Activated T-helper 17 cell treated with anti-CD3 and anti-CD28 coated beads, Interleukin-2, amount 50 U/mL, for 72 hours (primary cell): ENCODE measurements at places on chromosomes 1 and 21. TPM values are rescaled to one million over a fixed set of nuclear protein-coding genes. Genes with fewer than 3 reads are reported as not detected.

DNA sequence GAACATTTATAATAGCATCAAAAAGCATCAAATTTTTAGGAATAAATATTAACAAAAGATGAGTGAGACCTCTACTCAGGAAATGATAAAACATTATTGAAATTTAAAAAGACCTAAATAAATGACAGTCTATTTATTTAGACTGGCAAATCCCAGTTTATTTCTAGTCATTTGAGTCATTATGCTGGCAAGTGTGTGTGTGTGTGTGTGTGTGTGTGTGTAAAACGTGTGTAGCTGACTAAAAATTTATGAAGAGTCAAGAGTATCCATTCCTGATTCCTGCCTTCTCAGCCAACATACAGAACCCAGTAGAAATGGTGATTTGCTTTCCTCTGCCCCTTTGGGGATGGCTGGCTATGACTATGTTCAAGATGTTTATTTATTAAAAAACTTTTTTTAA, 46.2 kb downstream of the OSBPL9 start:
- no peak for ATAC-seq

DNA sequence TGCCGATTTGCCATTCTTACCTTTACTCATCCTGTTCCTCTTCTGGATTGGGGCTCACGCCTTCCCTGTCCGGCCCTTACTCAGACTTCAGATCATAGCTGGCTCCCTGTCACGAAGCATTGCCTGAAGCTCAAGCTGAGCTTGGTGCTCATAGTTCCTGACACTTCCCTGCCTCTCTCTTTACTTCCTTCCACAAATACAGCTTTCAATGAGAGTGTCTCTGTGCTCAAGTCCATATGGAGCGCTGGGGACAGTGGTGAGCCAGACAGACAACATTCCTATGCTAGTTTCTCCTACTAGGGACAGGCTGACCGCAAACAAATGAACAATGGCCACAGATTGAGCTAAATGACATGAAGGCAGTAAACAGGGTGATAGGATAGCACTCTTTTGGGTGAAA, 38.1 kb downstream of the HHAT start:
- ATAC-seq, result no peak

DNA sequence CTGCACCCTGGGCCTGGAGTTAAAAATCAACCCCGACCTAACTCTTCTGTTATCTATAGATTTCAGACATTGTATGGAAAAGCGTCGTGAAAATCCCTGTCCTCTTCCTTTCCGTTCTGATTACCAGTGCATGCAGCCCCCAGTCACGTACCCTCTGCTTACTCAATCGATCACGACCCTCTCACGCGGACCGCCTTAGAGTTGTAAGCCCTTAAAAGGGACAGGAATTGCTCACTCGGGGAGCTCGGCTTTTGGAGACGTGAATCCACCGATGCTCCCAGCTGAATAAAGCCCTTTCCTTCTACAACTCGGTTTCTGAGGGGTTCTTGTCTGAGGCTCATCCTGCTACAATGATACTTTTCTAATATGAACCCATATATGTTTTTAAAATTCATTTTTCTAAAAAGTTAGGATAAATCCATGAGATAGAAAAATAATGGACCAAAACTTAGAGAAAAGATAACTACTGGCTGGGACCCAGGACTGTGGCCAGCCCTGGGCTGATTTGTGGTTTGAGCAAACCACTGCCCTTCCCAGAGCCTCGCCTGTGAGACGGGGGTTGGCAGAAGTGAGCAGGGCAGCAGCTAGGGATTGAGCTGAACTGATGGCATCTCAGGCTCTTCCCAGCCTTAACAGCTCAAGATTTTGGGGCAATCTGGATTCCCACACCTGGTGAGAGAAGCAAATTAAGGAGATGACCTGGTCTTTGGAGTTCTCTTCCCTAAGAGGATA, 5.0 kb downstream of the UQCRHL start:
- ATAC-seq, result no peak

- no peak for ATAC-seq
Measured at GRCh38 chr1:201968202-201968925, 13.1 kb downstream of the TIMM17A start.

- ATAC-seq, result no peak
Measured at GRCh38 chr1:77056525-77056924, 162.7 kb downstream of the PIGK start.

GRCh38 chr21:17089091-17089491, 423.8 kb upstream of the CXADR start:
- ATAC-seq, result no peak

DNA sequence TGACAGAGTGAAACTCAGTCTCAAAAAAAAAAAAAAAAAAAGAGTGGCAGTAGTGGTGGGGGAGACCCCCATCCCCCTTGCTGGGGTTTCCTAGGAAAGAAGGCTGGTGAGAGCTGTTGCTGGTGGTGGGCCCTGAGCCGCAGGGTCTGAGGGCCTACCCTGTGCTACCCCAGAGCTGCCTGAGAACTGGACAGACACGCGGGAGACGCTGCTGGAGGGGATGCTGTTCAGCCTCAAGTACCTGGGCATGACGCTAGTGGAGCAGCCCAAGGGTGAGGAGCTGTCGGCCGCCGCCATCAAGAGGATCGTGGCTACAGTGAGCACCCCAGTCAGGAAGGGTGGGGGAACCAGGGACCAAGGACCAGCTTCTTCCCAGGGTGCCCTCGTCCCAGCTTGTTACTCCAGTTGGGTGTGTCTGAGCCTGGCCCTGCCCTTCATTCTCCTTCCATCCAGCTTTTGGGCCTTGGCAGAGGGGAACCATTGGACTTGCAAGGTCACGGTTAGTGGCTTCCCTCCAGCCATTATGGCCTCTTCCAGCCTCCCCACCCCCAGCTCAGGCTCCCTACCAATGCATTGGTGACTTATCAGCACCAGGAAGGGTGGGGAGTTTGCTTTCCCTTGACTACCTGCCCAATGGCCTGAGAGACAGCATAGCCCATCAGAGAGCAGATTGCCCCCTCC, 10.5 kb downstream of the LDLRAP1 start:
- ATAC-seq, result no peak

DNA sequence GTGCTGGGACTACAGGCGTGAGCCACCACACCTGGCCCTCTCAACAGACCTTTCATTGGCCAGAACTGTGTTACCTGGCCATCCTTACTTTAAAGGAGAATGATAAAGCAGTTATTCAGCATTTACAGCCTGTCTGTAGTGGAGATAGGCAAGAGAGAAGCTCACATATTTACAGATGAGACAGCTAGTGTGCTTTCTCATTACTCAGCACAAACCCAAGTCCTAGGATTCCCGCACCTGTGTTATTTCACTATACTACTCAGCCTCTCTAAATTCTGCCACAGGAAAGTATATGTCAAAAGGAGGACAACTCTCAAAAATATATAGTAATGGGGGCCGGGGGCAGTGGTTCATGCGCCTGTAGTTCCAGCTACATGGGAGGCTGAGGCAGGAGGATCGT, 15.9 kb upstream of the MYOC start:
- no peak for ATAC-seq

- no peak for ATAC-seq
Measured at GRCh38 chr1:19289244-19289643, 674 bp upstream of the AKR7A3 start.

- ATAC-seq, result no peak
Measured at GRCh38 chr1:5941671-5942070, 50.6 kb downstream of the NPHP4 start.

GRCh38 chr21:27047283-27047657, 80.4 kb upstream of the ADAMTS5 start:
- ATAC-seq, result no peak

- no peak for ATAC-seq
Measured at GRCh38 chr1:81424061-81424460, 376.7 kb upstream of the ADGRL2 start.

DNA sequence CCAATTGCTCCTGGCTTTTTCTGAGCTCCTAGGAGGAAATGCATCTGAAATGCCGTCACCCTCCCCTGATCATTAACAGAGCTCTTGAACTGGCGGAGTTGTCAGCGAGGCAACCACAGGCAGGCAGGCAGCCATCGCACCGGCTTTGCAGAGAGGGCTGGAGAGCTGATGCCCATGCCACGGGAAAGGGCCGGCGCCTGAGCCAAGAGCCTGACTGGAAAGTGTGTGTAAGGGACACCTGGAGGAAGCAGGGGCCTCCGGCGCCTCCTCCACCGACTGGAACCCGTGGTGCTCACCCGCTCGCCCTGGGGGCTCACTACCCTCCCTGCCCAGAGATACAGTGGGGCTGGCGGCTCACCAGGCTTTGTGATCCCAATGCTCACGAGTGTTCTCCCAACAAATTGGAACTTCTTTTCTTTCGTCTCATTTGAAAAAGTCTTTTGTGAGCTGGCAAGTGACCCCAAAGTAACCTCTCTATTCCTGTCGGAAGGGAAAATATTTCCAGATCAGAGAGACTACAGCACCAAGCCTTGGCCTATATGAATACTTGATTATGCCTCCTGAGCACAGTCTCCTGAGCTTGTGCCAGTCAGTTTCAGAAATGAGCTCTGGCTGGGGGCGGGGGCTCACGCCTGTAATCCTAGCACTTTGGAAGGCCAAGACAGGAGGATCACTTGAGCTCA, 97.7 kb upstream of the SLC25A33 start:
- ATAC-seq, result no peak

- no peak for ATAC-seq
Measured at GRCh38 chr1:151235235-151235634, 19.3 kb upstream of the PSMD4 start.

DNA sequence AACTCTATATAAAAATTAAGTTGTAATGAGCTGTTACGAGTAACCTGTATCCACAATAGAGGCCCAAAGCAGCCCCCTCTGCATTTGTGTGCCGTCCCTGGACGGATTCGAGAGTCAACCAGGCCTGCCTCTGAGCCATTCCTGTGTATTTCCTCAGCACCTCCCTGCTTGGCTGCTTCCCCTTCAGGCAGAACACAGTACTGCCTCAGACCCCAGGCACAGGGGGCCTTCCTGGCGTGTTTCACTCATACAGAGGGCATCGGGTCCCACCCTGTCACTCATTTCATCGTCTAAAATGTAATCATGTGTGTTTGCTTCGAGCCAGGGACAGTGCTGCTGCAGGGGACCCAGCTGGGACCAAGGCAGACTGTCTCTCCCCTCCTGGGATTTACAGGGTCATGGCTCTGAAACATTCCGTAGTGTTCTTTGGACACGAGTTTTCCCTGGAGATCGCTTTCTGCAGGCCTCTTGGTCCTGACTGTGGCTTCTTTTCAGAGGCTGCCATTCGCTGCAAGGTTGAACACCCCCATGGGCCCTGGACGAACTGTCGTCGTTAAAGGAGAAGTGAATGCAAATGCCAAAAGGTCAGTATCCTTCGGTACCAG, 19.4 kb downstream of the LGALS8 start:
- ATAC-seq, result no peak

DNA sequence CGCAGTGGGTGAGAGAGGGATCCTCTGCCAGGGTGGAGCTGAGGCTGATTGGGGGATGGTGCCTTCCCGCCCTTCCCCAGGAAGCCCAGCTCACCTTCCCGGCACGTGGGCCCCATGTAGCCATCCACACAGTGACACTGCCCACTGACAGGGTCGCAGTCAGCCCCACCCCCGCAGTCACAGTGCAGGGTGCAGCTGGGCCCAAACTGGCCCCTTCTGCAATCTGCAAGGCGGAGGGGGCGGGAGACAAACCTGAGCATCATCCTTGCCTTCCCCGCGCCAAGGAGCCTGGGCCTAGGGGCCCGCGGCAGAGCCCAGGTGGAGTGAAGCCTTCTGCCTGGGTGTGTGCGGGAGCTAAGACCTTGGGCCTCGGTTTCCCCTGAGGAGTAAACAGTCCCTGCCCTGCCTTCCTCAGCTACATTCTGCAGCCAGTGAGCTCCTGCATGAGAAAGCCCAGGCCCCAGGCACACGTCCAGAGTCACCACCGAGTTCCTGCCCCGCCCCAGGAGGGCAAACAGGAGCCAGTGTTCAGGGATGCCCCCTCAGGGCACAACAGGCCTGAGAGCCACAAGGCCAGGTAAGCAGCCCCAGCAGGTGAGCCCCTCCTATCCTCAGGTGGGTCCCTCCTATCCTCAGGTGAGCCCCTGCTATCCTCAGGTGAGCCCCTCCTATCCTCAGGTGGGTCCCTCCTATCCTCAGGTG, 38.2 kb downstream of the ARHGEF16 start:
- ATAC-seq, result no peak

DNA sequence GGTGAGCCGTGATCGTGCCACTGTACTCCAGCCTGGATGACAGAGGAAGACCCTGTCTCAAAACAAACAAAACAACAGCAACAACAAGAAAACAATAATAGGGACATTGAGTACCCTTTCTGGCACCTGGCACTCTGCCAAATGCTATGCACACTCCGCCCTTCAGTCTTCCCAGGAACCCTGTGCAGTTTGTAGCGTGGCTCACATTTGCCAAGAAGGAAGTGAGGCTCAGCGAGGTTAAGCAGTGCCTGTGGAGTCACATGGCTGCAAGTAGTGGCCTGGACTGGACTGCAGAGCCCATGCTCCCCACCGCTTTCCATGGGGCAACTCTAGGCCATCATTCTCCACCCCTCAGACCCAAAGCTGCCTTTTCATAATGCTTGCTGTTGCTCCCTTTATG, 5.3 kb upstream of the EVA1B start:
- no peak for ATAC-seq

DNA sequence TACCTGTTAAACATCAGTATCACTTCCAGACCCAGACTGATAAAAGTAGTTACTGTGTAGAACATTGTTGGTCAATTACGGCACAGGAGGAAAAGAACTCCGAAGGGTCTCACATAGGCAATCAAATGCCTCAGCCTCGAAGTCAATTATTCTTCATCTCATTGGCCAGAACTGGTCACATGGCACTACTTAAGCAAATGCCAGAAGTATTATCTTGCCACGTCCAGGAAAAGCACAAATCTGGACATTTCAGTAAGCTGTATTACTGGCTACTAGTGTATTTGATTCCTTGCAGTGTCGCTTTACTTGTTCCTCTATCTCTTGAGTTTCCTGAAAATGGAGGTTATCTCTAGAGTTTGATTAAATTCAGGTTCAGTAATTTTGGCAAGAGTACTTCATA, 24.4 kb downstream of the DIO1 start:
- ATAC-seq, result no peak

DNA sequence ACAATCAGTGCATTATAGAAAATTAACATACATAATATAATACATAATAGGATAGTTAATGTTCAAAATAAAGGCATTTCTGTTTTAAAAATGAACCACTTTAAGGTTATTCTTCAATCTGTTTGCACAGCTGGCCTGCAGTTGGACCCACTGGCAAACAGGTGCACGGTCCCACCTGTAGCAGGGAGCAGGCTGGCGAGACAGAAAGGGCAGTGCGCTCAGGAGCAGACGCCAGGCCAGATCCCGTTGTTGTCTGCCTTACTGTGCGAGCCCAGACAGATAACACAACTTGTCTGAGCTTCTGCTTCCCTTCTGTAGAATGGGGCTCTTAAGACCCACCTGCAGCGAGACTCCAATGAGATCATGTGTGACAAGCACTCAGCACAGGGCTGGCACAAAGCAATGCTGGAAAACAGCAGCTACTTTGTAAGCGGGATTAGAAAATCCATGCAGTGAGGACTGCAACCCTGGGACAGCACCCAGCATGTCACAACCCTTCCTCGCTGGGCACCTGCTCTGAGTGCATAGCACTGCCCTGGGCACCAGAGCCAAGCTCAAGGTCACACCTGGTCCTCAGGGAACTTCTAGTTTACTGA, 33.5 kb downstream of the VPS26C start:
- no peak for ATAC-seq

The MTFR1L gene
- total RNA-seq, result 58.8 TPM

The OR2T11 gene
- total RNA-seq, result not detected

The SPATA21 gene
- 0.08 TPM for total RNA-seq

The CFHR5 gene
- total RNA-seq, result not detected

The AK5 gene
- not detected for total RNA-seq

The DIO1 gene
- not detected for total RNA-seq

The HNRNPCL4 gene
- not detected for total RNA-seq

The LCE3D gene
- not detected for total RNA-seq
